ENCODE measurements at places on chromosomes 3 and 15.

DNA sequence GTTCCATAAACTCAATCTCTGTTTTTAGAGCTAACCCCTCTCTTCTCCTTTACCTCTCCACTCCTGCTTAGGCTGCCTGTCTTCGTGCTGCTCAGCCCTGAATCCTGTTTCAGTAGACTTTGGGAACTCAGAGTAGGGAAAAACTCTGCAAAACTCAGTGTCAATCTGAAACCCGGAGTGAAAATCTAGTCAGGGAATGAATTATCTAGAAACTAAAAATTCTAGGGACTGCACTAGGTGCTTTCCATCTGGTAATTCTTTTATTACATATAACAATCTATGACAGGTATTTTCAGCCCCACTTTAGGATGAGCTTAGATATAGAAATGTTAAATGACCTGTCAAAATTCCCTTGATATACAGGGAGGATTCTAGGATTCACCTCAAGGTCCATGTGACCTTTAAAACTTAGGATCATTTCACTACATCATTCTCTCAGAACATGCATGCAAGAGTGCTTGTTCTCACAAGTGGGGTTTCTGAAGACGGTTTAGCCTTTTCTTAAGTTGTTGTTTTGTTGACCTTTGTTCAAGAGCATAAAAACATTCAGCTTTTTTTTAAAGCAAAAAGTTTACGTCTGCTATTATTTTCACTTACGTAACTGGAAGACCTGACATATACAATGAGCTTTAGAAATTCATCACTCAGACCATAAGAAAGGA is 108.2 kb upstream of the MBNL1 start:
- no peak for DNase-seq

DNA sequence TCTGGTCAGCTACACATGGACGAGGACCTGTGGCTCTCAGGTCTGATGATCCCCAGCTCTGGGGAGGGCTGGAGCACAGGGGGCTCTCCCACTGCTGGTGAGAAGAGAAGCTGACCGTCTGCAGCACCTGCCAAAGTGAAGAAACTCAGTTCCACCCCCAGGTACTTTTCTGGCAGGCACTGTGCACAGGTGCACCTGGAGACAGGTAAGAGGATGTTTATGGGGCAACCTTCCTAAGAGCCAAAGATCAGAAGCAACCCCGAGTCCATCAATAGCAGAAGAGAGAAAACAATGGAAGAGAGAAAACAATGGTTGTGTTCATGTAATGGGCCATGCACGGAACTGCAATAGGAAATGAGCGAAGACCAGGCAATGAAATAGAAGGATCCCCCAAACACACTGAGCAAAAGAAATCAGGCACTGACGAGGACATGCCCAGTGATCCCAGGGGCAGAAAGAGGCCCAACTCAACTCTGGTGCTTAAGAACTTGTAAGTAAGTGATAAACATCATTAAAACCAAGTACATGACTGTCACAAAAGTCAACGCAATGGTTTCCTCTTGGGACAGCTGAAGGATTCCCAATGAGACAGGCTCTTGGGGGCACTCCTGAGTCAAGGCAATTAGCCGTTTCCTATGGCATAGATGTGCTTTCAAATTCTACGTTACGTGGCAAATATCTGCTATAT is 95.0 kb upstream of the ALDH1A3 start:
- no peak for DNase-seq

- DNase-seq: peak; percentile 36
These were observed at the start of gene ZBTB47 for GRCh38 chr3:42653560-42654330. TSS of gene ZBTB47 (plus strand) at chr3:42653697. CDS start at chr3:42658356, 4,659 bp downstream.

GRCh38 chr3:53624061-53624857 is 129.8 kb downstream of the CACNA1D start:
- DNase-seq: no peak

GRCh38 chr15:92102395-92102755 is 248.9 kb downstream of the SLCO3A1 start:
- DNase-seq: no peak

GRCh38 chr15:33013827-33014445 is 180.6 kb downstream of the FMN1 start:
- DNase-seq: no peak

Measured in SJCRH30 (cell line).